ENCODE measurements at places on chromosomes 12 and 14. TPM values are rescaled to one million over a fixed set of nuclear protein-coding genes. Genes with fewer than 3 reads are reported as not detected.

DNA sequence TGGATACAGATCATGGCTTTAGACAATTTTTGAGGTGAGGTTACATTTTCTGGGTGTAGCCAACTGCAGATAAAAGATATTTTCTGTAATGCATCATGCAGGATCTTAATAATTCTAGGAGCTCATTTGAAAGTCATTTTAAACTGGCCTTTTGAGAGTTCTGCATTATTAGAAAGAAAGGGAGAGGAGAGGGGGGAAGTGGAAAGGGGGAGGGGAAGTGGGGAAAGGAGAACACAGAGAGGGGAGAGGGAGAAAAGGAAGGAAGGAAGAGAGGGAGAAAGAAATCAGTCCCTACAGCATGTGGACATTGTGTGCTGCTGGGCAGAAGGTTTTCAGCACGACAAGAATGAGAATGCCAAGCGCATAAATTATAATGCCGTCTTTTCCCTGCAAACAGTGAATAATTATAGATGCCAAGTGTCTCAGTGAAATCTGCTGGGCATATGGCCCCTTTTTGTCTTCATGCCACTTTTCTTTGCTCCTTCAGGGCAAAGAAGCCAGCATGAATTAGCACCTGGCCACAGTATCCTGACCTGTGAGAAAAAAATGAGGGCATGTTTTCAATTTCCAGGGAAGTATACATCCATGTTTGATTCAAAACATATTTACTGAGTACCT lies 22.7 kb upstream of the PPP2R5C start:
- DNase-seq: no peak

DNA sequence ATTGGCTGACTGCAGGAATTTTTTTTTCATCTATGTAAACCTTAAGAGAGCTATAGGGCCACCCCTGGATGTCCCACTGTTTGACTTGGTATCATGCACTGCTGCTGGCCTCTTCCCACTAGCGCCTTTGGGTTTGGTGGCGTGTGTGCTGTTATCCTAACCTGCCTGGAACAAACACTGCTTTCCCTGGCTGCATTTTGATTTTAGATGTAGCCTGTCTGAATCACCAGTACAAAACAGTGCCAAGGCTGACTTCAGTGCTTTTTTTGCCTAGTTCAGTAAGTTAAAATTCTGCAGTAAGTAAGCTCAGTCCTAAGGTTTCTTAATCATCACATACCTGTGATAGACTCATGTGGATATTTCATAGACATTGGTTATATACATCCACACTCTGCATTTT lies 99.2 kb downstream of the EML1 start:
- DNase-seq: no peak

GRCh38 chr12:123354600-123354999 lies 10.0 kb downstream of the SBNO1 start:
- no peak for DNase-seq

DNA sequence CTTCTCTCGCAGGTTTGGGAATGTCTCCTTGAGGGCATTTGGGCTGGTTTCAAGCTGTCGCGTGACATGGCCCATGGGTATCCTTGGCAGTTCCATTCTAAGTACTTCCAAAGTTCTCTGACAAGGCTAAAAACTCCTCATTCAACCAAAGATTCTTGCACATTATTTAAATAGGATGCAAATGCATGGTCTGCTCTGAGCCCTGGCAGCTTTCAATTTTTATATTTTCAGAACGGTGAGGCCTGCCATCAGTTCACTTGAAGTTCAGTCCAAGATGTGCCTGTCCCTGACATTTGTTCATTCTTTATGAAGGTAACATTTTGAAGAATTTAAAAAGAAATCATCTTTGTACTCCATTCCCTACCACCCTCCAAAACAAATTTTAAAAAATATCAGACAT lies 160.0 kb downstream of the KCNA5 start:
- no peak for DNase-seq

FOXG1 gene
- not detected for total RNA-seq

DNA sequence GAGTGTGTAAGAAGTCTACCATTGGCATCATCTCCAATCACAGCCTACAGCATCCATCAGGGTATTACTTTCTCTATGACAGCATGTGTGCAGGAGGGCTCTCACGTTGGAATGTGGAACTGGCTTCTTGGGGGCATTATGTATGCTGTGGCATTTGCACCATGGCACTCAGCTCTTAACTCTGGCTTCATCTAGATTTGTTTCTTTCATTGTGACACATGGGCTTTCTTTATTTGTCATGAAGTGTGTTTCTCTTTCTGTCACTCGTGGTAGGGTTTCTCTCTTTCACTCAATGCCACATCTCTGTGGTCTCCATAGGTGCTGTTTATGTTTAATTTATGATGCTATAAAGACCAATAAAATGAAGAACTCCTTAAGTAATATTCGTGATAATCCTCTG lies 191.2 kb upstream of the GARIN2 start:
- no peak for DNase-seq

DNA sequence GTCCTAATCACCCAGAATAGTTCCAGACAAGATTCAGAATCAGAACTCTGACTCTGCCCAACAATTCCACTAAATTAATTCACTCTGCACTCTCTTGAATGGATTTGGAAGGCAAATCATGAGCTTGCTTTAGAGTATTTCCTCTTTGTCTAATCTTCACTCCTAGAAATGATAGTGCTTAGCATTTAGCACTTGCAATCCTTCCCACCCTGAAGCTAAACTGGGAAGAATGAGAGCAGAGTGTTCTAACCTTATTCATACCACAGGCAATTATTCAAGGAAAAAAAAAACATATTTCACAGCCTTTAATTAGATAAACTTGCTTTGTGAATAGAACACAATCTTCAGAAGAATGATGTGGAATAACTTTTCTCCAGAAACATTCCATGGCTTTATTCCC lies 264.6 kb downstream of the PAWR start:
- no peak for DNase-seq

PTCSC3 gene
- not detected for total RNA-seq

DNA sequence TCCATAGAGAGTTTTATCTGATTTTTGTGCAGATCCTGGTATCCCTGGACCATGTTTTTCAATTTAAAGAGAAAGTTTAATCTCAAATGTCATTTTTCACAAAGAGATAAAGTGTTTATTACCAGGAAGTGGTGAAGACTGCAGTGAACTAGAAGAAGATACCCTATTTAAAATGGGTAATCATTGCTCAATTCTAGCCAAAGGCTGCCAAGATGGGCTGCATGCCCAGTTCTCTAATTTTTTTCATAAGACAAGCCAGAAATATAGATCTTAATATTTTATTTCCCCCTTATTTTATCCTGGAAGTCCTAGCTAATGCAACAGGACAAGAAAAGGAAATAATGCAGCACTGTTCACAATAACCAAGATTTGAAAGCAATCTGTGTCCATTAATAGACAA lies 343.5 kb downstream of the PCNX1 start:
- DNase-seq: no peak

RILPL1 gene
- total RNA-seq: 18.8 TPM

- no peak for DNase-seq
These were observed 141.2 kb downstream of the STXBP6 start for GRCh38 chr14:24908592-24909236.

DNA sequence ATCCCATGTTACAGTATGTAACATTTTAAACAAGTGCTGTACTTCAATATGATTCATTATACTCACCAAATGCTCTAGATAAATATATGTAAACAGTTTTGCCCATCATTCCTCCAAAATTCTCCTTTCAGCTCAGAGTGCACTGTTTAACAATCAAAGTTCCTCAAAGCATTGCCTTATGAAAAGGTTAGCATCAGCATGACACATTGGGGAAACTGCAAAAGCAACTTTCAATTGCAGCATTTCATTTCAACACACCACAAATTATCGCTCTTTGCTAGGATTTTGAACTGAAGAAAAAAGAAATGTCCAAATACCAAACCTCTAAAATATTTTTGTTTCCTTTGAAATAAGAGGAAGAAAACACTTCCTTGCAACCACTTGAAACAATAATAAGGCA lies 413.2 kb downstream of the FLRT2 start:
- DNase-seq: no peak

MRPS35 gene
- 44.0 TPM for total RNA-seq

- no peak for DNase-seq
These were observed 20.1 kb upstream of the TEX22 start for GRCh38 chr14:105378199-105378598.

GRCh38 chr12:64028541-64028940 lies 184.0 kb downstream of the SRGAP1 start:
- no peak for DNase-seq

DNA sequence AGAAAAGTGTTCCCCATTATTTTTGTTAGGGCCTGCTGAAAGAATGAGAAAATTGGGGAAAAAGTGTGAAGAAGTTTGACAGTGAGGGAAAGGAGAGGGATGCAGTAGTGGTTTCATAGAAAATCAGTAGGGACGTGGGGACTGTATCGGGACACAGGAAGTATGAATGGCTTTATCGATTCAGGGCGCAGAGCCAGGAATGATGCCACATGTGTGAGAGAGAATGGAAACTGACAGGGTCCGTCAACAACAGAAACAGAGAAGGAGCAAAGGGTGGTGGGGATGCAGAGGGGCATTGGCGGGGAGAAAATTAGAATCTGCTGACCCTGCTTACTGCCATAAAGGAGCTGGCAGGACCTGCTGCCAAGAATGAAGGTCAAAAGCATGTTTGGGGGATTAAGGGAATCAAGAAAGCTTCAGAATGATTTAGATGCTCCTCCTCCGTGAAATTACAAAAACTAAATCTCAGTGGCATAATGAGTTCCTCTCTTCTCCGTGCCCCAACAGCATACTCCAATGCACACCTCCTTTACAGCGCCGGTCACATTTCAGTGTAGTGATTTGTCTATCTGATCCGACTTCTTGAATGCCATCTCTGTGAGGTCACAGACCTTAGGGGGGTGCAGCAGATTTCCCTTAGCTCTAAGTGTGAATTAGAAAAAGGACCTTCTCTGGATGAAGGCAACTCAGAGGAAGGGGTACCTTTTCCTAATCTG lies 92.6 kb downstream of the EMP1 start:
- no peak for DNase-seq

GRCh38 chr14:56282179-56282578 lies 164.0 kb downstream of the PELI2 start:
- DNase-seq: no peak

TAS2R31 gene
- 3.9 TPM for total RNA-seq

RASSF8 gene
- 74.0 TPM for total RNA-seq

GRCh38 chr14:45716572-45716971 lies 463.6 kb upstream of the MIS18BP1 start:
- DNase-seq: no peak

DNA sequence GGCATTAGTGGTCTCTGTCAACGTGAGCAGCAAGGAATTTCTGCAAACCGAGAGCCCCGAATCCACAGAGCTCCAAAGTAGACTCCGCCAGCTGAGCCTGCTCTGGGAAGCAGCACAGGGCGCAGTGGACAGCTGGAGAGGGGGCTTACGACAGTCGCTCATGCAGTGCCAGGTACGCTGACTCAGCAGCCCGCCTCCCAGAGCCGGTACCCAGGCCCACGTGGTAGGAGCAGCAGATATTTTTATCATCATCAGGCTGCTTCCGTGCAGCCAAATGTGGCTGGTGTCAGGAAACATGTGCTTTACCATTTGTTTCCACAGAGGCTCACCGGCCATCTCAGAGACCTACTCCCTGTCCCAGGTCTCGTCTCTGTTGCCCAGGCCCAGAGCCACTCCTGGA lies 73.7 kb downstream of the ESR2 start:
- peak; percentile 79 for DNase-seq

DNA sequence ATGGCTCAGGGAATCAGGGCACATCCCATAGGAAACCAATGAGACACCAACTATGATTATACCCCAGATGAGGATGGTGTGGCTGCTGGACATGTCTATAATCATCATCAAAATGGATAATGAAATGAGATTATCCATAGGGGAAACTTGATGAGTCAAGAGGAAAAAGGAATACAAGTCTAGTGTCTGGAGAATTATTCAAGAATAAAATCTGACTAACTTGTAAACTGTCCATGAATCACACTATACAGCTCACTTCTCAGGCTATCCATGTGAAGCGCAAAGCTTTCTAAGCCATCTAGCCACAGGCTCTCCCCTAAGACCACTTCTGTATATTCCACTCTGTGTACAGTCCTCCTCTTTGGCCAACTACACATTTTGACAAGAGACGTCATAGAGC lies 52.5 kb downstream of the DUSP16 start:
- DNase-seq: no peak

DNA sequence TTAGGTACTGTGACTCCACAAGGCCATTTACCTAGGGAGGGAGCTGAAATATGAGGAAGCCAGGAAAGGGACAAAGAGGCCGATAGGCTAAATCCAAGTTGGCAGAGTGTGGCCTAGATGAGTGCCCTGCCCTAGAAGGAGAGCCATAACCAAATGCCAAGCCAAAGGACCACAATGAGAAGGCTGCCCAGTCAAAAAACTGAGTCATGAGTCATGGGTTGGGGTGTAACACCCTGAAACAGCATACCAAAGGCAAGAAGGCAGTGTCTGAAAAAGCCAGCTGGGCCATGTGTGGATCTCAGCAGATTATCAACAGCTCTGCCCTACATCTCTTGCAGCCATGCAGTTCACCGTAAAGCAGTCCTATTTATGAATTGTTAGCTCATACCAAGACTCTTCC lies 171.7 kb downstream of the PHLDA1 start:
- no peak for DNase-seq

BHLHE41 gene
- 6.4 TPM for total RNA-seq

DNA sequence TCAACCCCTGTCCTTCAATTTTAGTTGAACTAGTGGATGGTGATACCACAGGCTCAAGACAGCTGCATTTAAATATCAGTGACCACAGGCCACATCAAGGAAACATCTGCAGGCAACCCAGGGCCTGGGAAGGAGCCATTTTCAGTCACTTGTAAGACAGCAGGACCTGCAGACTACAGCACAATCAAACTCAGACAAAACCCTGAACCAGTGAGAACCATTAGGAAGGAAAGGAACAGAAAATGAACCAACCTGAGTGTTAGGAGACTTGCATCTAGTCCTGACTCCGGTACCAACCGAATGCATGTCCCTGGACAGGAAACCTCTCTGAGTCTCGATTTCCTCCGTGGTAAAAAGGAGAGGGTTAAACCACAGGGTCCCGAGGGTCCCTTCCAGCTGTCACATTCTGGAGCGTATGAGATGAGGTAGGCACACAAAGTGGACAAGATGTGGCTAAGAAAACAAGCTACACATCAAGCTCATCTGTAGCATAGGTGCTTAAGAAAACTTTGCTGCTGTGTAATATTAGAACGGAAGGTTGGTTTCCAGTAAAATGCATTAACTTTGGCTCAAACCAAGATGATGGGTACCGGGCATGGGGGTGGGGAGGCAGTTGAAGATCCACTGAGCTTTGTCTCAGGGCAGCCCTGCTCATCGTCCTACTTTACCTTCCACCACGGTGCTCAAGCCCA lies 1.6 kb upstream of the CDKN1B start:
- no peak for DNase-seq

GRCh38 chr12:110585231-110585799 lies 2.2 kb upstream of the PPTC7 start:
- no peak for DNase-seq

DNA sequence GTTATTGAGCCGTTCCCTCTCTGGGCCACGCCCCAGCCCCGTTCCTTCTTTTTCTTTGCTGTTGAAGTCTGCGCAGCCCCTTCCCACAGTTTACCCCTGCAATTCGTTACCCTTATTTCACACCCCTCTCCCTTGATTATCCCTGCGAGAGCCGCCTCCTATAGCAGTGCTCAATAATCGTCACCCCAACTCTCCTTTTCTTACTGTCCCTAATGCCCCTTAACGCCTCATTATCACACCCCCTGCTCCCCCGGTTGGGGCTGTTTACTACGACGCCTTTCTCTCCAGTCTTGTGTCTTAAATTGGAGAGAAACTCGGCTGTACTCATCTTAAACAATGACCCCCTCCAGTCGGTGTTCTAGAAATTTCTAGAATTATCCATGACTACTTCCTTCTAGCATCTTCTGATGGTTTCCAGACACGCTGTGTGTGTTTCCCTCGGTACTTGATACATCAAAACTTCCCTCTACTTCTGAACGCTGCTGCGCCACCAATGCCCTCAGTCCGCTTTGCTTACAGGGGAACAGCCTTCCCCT lies 713 bp upstream of the FBXL14 start:
- DNase-seq: peak; percentile 76

Measured in sigmoid colon (tissue), 7 donors.